DND-41 (cell line): ENCODE measurements at places on chromosomes 3 and 15.
A peak's percentile ranks its signal among the peaks of the same experiment; 100 is the strongest.

DNA sequence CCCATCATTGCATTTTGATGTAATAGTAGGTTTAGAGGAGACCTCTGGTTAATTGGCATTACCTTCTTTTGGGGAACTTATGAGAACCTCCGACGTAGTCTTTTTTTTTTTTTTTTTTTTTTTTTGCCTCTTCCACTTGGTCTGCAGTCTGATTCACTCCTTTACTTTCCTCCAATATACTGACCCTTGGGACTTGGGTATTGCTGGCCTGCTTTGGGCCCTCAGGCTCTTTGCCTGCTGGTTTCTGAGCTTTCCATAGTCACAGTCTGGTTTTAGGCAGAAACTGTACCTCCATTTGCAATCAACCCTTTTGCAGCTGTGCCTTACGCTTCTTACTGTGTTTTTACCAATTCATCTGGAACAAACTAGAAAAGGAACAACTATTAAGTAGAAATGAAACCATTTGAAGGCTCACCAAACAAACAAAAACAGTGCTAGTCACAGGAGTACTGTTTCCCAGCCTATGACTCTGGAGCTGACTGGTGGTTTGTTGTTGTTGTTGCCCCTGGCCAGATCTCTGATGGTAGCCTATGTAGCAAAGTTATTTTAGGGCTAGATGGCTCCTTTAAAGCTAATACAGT is 272.8 kb downstream of the BBX start:
- DNase-seq, result no peak

GRCh38 chr15:46703020-46703861 is 1014.1 kb upstream of the SEMA6D start:
- no peak for DNase-seq

DNA sequence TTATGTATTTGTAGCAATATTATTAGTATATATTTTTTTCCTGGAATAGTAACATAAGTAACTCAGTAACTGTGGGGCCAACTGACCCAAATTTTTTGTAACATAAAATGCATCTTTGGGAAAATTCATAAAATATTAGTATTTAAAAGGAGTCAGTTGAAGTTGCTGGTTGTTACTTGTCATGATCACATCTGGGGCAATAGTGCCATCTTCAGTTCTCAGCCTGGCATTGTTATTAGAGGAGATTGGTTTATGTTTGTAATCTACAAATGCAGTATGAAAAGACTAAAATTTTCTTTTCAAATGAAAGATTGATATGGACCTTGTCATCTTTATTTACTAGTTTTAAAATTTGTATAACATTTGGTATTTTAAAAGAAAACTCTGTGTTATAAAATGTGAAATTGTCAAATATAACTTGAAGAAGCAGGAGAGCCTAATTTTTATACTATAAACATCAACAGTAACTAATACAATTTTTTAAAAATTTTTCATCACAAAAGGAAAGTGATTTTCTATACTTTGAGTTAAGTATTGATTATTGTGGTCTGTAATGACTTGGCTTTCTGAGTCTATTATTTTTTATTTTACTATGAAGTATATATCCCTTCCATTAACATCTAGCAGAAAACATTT is 38.8 kb upstream of the MLF1 start:
- DNase-seq, result peak; percentile 20

DNA sequence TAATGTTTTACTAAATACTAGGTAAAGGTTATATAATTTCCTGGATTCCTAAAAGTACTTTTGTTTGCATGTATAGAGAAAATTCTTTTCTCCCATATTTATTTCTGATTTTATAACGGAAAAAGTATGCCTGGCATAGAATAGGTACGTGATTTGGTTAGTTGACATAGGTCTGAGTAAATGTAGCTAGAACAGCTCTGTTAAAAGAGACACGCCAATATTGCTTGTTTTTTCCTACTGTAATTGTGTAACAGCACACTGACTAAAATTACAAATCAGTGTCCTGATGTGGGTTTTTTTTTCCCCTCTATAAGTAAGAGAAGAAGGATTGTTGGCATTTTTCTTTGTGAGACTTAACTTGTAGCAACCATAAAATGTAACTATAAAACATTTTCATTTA is 26.7 kb downstream of the KLHL24 start:
- no peak for DNase-seq

GRCh38 chr15:78810362-78811123 is 721 bp downstream of the ADAMTS7 start:
- DNase-seq, result no peak
